ENCODE measurements at places on chromosomes 3 and 15.
A peak's percentile ranks its signal among the peaks of the same experiment; 100 is the strongest.

- no peak for DNase-seq
These were observed 12.4 kb downstream of the DNASE1L3 start for GRCh38 chr3:58198362-58198761.

DNA sequence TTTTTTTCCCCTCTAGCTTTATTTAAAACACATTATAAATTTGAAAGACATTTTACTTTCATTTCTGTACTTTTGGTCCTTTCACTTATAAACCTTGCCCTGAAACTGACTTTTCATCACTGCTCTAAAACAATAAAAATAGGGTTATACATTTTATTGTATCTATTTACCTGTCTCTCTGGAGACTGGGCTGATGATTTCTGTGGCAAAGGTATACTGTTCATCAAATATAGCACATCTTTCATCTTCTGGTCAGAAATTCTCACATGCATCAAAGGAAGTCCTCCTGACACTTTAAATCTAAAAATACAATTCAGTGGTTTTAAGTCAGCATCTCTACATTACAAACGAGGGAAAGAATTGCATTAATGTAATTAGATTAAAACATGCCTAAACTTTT, 86.1 kb downstream of the VPS13C start:
- no peak for DNase-seq

- DNase-seq = no peak
These were observed 107.5 kb downstream of the WNT7A start for GRCh38 chr3:13772321-13772745.

- no peak for DNase-seq
These were observed 573.3 kb upstream of the TBL1XR1 start for GRCh38 chr3:177770383-177771230.

DNA sequence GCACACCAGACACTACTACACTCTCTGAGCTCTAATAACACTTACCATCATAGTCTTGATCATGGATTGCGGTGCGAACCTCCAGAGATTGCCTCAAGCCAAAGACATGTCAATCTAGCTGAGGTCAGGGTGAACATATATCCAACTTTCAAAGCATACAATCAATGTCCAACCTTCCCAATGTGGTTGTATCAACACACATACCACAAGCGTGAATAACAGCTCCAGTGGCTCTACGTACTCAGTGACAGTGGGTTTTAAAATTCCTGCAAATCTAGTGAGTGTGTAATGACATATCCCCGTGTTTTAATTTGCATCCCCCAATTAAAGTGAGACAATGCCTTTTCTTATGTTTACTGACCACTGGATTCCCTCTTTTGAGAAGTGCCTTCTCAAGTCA, 29.6 kb downstream of the SFMBT1 start:
- no peak for DNase-seq

- DNase-seq = no peak
These were observed 134.6 kb upstream of the TP63 start for GRCh38 chr3:189496375-189497138.

DNA sequence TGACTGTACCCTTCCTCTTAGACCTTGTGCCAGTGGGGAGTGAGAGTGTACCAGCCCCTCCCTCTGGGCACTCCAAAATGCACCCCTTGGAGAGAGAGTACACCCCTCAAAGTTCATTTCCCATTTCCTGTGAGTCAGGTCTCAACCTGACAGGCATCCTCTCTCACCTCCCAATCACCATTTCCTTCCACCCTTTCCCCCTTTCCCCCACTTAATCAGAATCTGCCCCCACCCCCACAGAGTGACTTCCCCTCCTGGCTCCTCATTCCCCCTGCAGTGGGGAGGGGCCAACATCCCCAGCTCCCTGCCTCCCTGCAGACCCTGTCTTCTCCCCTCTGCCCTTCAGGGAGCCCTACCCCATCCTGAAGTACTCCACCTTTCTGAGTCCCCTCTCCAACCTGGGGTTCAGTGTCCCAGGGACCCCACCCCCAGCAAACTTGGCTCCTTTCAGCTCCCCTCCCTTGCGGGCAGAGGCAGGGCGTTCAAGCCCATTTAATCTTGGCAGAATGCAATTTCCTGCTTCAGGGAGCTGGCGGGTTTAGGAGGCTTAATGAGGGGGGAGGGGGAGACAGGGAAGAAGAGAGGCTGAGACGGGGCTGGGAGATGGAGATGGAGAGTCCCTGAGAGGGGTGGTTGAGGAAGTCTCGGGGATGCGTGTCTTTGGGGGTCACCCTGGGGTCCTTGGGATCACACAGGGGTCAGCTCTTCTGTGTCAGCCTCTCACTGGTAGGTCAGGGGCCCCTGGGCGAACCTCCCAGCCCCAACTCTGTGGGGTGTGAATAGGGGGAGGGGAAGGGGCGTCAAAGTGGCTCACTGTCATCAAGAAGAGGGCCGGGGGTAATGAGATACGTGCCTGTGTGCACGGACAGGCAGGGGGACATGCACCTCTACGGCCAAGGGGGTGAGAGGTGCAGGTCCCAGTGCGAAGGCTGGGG, 16.6 kb upstream of the SEMA3F start:
- DNase-seq = no peak

- no peak for DNase-seq
These were observed 32.3 kb downstream of the ALDH1L1 start for GRCh38 chr3:126147932-126148683.

DNA sequence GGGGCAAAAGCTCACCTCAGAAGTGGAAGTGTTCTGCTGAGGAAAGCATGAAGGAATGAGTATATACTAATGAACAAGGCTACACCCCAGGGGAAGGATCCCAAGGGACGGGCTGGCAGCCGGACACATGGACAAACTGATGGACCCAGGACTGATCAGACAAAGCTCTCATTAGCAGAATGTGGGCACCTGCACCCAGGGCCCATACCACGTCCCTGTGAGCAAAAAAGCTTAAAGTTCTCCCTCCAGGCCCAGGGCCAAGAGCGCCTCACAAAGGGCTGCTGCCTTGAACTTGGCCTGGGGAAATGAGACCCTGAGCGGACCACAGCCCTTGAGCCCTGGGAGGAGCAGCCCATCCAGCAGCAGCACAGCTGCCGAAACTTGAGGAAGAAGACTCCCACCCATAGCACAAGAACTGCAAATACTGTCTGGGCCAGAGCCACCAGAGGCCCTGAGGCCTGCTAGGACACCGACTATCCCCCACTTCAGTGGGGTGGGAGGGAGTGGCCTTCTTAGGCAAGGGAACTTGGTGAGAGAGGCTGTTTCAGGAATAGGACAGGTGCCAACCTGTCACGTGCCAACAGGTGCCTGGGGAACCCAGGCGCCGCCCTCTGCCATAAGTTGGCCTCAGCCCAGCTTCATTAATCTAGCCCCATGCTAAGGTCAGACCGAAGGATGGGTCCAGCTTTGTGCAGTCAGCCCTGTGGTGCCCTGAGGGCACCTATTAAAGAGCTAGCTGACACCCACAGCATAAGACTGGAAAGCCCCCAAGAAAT, 2.3 kb upstream of the GMPPB start:
- no peak for DNase-seq

DNA sequence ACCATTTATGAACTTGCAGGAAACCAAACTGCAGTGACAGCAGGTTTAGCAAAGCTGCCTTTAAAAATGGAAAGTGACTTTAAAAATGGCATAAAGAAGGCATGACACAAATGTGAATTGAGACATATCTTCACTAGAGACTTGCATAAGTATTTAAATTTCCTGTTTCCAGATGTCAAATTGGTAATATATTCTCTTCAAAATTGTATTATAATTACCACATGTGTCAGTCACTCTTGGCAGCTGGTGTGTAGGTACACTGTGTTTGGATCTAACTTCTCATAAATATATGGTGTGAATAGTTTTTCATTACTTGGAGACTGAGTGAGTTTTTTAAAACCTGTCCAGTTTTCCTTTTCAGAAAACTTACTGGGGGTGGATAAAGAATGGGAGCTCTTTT, 636.2 kb upstream of the SGO1 start:
- DNase-seq = no peak

DNA sequence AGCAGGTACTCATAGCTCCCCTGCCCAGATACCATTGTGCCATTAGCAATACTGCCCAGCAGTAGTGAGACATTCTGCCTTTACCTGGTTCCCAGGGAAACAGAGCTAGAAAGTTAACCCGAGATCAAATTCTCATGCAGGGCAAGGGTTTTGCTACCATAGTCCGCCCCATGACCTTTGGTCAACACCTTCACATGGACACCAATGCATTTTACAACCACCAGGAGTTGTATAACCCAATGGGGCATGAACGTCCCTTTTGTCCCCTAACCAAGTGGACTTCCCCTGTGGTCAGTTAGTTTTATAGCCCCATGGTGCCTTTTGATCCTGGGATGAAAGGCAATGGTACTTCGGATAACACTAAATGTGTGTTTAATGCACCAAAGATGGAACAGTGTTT, 151.7 kb upstream of the IQSEC1 start:
- no peak for DNase-seq

- DNase-seq = no peak
These were observed 27.2 kb upstream of the SLC25A36 start for GRCh38 chr3:140914384-140914945.

GRCh38 chr3:161560008-161560637, 63.5 kb downstream of the OTOL1 start:
- no peak for DNase-seq

DNA sequence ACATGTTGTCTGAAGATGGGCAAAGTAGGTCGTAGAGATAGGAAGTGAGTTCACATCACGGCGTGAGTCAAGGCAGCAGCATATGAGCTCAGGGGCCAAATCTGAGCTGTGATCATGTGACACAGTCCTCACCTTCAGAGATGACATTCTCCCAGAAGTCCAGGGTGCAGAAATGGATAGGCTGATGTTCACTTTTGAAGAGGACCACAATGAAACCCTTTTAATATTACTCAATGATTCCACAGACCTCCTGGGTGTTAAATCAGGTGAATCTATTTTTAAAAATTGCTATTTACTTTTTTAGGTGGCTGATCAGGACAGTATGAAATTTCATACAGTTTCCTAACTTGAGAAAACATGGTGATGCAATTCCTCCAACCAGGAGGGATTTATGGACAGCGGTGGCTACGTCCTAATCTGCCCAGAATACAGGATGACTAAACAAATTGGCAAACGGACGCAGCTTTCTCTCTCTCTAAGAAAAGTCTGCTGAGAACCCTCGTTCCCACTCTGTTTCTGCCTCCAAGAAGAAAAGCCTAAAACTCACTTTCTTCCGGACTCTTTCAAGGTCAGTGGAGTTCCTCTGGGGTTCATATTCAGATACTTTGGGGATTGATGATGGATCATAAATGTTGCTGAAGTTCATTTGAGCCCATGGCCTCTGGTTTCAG, 34.4 kb downstream of the B3GNT5 start:
- DNase-seq = no peak

GRCh38 chr15:92346063-92346462, 47.6 kb upstream of the ST8SIA2 start:
- no peak for DNase-seq

- no peak for DNase-seq
These were observed 50.2 kb downstream of the CRYBG3 start for GRCh38 chr3:97871801-97872524.

DNA sequence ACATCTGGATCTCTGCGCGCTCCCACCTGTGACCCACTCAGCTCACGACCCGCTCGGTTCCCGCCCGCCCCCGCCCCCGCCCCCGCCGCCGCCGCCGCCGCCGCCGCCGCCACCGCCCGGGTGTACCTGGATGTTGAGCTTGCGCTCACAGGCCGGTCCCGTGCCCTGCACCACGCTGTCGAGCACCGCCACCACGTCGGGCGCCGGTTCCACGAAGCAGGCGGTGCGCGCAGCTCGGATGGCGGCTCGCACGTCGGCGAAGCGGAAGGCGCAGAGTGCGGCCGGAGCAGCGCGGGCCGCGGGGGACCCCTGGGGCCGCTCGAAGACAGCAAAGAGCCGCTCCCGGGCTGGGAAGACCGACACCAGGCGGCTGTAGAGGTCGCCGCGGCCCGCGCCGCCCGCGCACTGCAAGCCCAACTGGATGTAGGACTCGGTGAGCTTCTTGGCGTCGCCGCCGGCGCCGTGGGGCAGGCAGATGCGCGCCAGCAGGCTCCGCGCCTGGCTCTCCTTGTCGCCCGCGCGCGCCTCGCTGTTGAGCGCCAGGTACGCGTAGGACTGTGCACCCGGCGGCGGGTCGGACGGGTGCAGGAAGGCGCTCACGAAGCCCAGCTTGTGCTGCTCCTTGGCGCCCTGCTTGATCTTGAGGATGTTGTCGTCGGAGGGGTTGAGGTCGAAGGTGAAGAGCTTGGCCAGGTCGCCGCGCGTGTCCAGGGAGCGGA, 1.1 kb downstream of the PLXND1 start:
- DNase-seq = no peak

DNA sequence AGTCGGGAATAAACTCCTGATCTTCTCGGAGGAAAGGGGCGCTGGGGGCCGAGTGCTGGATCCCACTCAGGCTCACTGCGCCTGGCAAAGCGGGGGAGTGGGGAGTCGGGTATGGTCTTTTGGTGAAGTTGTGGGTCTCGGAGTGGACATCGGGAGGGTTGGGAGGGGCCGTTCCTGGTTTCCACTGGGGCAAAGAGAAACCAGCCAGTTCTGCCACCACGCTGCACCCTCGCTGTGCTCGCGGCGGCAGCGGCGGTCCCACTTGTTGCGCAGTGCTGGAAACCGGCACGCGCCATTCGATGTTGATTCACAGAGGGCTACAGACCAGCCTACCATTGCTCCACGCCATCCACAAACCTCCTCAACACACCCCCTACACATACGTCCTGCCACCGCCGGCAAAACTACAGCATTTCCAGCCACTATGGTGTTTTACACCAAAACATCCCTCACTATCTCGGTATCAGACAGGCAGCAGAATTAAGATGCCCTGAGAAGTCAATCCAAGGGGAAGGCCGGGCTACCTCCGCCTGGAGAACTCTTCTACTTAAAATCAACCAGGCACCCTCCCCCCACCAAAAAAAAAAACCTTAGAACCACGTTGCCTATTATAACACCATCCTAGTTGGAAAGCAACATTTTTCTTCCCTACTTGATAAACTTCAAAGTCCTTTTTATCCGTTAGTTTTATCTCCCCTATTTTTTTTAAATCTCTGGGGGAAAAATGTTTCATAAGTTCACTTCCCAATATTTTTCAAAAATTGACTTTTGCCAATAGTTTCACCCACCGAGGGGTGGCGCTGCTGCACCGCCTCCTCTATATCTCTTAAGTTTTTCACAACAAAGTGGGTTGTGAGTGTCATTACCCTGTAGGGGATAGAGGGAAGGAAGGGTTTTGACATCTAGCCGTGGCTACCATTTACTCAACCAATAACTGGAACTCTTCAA, 3.6 kb downstream of the BCL6 start:
- peak; percentile 34 for DNase-seq

GRCh38 chr15:40283615-40284300, 894 bp upstream of the ANKRD63 start:
- DNase-seq = no peak

GRCh38 chr3:145767909-145768308, 393.1 kb downstream of the PLOD2 start:
- no peak for DNase-seq

- no peak for DNase-seq
These were observed 31.4 kb upstream of the MANF start for GRCh38 chr3:51353691-51354090.

- no peak for DNase-seq
These were observed 135.0 kb upstream of the ONECUT1 start for GRCh38 chr15:52925130-52925529.

DNA sequence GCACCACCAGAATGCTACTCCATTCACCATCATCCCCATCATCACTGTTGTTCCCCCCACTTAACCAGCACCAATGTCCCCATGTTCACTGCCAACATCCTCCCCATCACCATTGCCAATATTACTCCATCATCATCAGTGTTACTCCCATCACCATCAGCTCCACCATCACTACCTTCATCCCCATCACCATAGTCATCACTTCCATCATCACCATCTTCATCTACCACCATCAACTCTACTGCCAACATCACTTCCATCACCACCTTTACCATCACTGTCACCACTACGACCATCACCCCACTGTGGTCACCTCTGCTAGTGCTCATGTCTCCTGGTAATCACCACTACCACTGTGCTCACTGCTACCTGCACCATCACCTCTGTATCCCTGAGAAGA, 47.2 kb upstream of the TMEM115 start:
- no peak for DNase-seq

All from NCI-H187 (cell line).